Anterior cingulate cortex (tissue), 58 donors: ENCODE measurements at places on chromosomes 16 and 17.
A peak's percentile ranks its signal among the peaks of the same experiment; 100 is the strongest.

GRCh38 chr17:18043491-18043890, 4.3 kb downstream of the GID4 start:
- DNase-seq: no peak

- DNase-seq: no peak
These were observed 12.2 kb downstream of the ENGASE start for GRCh38 chr17:79086609-79087427.

DNA sequence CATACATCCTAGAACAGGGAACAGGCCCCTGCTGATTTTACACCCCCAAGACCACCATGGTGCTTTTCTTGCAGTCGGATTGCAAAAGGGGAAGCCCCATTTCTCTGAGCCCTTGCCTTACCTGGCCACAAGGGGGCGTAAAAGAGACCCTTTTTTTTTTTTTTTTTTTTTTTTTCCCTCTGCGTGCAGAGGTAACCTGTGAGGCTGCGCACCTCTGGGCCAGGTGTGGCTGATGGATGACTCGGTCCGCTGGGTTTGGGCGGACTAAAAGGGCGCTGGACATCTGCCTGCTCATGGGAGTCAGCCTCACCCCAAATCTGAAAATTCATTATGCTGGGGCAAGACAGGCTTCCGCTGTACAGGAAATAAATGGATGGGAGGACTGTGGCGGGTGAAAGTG, 281.0 kb downstream of the CBLN1 start:
- no peak for DNase-seq

GRCh38 chr16:66954097-66954659, 6.9 kb upstream of the CES3 start:
- peak; percentile 56 for DNase-seq

- no peak for DNase-seq
These were observed 11.4 kb downstream of the SLC5A10 start for GRCh38 chr17:18963126-18964017.

DNA sequence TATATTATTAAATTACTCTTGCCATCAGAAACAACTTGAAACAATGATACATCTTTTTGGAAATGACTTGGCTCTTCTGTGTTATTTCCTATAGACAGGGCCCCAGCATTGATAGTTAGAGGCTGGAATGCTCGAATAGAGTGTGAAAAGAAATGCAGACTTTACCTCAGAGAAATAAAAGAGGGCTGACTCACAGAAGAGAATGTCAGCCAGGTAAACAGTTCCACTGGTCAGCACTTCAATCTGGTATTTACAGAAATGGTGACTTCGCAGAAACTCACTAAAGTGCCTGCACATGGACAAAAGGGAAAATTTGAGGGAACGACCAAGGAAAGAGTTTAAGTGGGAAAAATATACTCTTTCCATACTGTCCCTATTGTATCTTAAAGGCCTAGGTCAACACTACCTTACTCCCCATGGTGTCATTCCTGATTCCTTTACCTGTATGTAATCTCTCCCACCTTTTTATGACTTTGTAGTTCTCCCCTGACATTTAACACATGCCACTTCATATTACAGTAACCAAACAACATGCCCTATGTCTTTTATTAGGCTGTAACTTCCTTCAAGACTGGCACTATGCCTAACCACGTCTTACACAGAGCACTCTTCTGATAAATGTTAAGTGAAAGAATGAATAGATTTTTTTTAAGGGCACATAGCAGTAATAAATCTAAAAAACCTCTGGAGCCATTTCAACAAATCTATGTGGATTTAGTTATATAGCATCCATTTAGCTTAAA, 36.7 kb downstream of the AKAP10 start:
- DNase-seq: no peak

DNA sequence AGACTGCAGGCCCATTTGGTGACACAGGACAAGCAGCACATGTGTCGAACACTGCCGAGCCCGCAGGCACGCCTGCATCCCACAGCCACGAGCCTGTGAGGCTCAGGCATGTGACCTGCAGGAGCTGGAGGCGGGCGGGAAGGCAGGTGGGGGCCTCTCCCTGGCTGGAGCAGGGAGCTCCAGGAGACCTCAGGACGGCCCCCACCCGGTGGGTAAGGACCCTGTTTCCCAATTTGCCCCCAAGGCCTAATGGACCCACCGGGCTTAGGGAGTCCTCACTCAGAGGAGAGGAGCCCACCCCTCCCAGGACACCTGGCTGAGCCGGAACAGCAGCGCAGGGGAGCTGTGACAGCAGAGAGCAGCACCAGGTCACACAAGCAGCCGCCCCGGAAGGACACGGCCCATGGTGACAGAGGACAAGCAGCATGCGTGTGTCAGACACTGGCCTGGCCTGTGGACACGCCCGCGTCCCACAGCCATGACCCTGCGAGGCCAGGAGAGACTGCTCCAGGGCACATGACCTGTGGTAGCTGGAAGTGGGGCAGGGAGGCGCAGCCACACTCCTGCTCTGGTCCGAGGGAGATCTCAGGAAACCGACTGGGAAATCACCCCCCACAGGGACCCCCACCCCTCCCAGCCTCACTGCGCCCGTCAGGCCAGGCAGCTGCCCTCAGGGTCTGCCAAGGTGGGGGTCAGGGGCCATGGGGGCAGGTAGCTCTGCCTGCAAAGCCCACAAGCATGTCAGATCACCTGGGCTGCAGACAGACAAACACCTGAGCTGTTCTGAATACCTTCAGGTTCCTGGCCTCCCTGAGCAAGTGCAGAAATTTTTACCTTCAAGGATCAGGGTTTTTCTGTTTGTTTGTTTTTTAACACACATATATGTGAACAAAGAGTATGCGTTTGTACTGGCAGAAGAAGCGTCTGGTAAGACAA, 2.4 kb downstream of the SPSB3 start:
- DNase-seq: no peak

DNA sequence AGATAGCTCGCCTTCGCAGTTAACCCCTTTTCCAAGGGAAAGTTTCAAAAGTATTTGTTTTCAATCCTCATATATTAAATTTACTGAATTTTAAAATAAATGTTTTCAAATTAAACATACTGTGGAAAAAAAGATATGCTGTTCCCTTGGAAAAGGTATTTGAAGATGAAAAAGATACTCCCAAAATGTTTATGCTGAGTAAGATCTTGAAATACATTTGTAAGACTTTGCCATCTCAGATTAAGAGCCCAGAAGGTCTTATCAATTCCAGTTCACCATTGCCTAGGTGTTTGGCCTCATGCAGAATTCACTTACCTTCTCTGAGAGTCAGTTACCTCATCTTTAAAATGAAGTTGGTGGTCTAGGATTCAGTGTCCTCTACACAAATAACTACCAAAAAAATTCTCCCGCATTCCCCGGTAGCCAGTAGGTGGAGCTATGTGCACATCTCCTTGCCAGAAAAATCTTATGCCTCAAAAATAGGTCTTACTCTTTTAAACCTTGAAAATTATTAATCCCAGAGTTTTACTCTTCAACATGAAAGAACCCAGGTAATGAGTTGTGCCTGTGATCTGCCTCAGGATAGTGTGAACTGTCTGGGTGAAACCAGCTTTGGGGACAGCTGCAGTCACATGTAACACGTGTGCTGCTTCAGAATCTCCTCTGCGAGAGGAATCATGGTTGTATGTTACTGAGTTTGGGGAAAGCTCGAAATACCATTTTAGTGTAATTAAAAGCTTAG, 178.3 kb downstream of the MRTFB start:
- peak; percentile 8 for DNase-seq

- no peak for DNase-seq
These were observed 27.8 kb downstream of the AXIN1 start for GRCh38 chr16:324451-325334.

GRCh38 chr16:62940569-62940968, 904.3 kb upstream of the CDH8 start:
- DNase-seq: no peak

DNA sequence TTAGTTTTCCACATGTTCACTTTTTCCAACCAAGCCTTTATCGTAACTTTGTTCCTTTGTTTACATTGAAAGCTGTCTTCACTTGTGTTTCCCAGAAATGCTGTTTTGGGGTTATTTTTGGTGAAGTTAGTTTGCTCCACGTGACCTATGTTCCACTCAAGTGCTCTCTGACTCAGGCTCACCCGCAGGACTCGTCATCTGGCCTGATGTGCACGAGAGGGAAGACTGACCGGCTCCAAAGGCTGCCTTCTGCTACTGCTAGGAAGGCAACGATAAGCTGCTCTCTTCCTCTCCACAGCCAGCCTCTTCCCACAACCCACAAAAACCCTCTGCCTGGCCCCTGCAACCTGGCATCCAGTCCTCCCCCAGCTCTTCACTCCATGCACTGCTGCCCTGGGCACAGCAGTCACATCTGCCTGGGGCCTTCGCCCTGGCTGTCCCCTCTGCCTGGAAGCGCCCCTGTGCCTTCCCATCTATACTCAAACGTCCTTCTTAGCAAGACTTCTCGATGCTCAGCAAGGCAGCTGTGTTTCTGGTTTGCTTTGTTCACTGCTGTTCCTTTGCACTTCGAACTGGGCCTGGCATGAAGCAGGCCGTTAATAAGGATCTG, 28.0 kb downstream of the ZCCHC14 start:
- DNase-seq: no peak

- no peak for DNase-seq
These were observed 22.4 kb downstream of the SOCS3 start for GRCh38 chr17:78337244-78338109.

- no peak for DNase-seq
These were observed 23.6 kb upstream of the ATP5MC1 start for GRCh38 chr17:48868916-48869500.

DNA sequence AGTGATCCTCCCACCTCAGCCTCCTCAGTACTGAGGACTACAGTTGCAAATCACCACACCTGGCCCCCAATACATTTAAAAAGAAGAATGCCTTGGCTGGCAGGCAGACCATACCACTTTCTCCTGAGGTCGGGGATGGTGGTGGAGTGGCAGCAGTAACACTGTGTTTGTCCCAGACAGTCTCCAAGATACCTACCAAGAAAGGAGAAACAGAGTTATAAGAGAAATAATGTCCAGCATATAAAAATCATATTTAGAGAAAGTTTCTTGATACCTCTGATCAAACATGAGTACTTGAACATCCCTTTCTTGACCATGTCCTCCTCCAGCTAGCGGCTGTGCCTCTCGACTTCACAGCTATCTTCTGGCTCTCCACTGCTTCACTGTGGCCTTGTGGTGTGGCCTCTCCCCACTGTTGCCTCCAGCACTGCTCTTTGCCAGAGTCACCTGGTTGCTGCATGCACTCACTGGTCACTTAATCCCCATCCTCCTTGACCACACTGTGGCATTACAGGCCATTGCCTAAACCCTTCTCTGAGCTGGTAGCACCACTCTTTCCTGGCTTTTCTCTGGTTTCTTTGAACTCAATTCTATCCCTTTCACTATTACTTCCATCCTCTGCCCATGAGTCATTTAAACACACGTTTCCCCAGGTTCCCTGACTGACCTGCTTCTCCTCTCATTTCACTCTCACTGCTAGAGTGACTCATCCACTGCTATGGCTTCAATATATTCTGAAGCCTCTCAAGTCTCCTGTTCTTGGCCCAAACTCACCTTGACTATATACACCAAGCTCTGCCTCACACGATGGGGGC, 45.2 kb downstream of the XPO6 start:
- DNase-seq: no peak

- no peak for DNase-seq
These were observed 34.8 kb upstream of the FBXO47 start for GRCh38 chr17:39001703-39002637.

- DNase-seq: no peak
These were observed 88.0 kb downstream of the CMIP start for GRCh38 chr16:81532491-81533174.

DNA sequence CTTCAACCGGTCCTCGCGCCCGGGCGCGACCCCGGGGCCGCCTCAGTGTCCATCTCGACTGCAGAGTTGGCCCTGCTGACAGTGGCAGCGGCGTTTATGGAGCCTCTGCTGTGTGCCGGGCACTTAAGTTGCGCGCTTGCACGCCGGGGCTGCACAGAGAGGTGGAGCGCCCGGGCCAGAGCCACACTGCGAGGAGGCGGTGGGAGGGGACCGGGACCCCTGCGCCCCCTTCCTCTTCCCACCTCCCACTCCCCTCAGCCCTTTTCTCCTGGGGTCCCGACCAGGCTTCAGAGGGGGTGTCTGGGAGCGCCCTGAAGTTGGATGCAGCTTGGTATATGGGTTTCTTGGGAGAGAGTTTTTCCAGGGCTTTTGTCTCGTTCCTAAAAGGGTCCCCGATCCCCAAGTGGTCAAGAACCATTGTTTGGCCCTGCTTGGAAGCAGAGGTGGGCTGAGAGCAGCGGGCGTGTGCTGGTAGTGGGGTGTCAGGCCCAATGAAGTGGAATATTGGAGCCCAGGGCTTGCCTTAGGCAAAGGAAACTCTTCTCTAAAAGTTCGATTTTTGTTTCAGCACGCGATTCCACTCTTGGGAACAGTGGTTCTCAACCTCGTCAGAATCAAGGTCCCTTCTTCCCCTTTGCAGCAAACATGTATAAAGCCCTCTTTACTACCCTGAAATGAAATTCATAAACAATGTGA, 605 bp downstream of the MRTFB start:
- no peak for DNase-seq

GRCh38 chr17:78922816-78923498, 2.2 kb downstream of the TIMP2 start:
- DNase-seq: no peak

GRCh38 chr17:49762151-49762941, 1.6 kb downstream of the FAM117A start:
- DNase-seq: no peak

- no peak for DNase-seq
These were observed 15.9 kb upstream of the CBX2 start for GRCh38 chr17:79761894-79762589.

DNA sequence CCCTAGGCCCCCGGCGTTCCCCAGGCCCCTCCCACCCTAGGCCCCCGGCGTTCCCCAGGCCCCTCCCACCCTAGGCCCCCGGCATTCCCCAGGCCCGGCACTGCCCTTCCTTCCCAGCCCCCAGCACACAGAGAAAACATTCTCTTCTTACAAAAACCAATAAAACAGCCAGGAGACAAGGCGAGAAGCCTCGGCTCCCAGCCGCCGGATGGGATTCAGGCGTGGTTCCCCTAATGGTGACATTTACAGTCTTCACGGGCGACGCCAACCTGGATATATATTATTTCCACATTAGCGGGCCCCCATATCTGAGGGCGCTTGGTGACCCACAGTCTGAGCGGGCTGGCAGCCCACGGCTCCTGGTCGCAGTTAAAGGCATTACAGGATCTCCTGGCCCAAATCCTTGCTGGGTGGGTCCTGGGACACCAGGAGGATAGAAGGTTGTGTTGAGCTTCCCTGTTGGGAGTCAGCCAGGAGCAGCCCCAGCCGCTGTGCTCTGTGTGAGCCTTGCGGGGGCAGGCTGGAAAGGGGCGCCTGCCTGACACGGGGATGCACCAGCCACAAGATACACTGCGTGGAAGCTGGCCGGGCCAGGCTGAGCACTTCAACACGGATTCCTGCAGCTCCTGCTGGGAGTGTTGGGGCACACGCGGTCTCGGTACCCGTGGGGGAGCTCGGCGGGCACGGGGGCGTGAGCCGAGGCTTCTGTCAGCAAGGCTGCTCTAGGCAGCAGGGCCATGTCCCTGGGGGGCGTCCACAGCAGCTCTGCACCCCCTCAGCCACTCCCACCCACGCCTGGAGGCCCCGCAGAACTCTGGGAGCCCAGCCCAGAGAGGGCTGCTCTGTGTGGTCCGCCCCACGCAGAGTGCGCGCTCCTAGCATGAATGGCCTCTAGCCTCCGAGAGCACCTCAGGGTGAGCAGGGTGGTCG, 83.7 kb downstream of the LMF1 start:
- DNase-seq: no peak

- no peak for DNase-seq
These were observed at the start of gene ENPP7 for GRCh38 chr17:79730769-79731483. Gene ENPP7 (plus strand): TSS chr17:79730943. CDS start chr17:79731140, 197 bp downstream.

- no peak for DNase-seq
These were observed 12.7 kb upstream of the FAM20A start for GRCh38 chr17:68613739-68614298.

- no peak for DNase-seq
These were observed 12.9 kb upstream of the BBS2 start for GRCh38 chr16:56532714-56533113.
